ENCODE measurements at places on chromosomes 11 and 22.

GRCh38 chr11:128628686-128629085 lies 41.3 kb upstream of the ETS1 start:
- DNase-seq = no peak

GRCh38 chr11:95296621-95297025 lies 65.6 kb upstream of the SESN3 start:
- no peak for DNase-seq

- no peak for DNase-seq
These were observed 11.8 kb upstream of the MAPK11 start for GRCh38 chr22:50281957-50282356.

DNA sequence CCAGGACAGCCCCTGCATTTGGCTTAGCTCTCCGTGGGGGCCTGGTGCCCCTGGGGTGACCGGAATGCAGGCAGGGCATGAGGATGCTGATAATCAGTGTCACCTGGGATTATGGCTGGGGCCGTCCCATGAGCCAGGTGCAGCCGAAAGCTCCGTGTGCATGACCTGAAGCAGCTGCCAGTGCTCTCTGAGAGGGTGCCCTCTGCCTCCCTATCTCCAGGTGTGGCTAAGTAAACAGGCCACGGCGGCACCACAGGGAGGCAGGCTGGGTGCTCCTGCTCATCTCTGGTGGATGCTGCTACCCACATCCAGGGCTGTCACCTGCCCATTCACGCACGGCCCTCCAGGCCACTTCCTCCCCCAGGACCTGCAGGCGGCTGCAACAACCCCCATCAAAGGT lies 29.8 kb downstream of the DUSP8 start:
- no peak for DNase-seq

DNA sequence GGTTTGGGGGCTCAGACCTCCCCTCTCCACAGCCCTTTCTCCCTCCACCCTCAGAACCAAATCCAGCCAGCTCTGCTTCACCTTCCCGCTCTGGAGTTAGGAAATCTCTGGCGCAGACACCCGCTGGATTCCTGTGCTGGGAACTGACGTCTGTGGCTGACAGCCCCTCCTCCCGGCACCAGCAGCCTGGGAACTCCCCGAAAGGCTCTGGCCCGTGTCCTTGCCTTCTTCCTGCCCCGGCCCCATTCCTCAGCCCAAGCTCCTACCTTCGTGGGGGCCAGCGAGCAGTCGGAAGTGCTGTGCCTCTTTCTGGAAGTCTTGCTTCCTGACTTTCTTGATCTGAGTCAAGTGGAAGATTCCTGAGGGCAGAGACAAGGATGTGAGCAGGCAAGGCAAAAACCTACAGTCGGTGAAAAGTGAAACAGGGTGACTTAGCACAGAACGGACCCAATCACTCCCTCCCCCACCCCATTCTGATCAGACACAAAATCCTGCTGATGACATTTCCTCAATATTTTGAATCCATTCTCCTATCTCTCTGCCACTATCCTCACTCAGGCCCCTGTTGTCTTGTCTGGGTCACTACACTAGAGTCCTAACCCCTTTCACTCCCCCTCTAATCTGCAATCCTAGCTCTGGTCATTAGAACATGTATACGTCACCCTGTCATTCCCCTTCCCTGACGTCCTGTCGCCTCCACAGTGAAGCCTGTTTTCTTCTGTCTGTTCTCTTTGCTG lies 34.1 kb downstream of the CHRDL2 start:
- peak; percentile 45 for DNase-seq

- DNase-seq = no peak
These were observed 16.8 kb downstream of the ADAMTS15 start for GRCh38 chr11:130465263-130465662.

GRCh38 chr22:44524806-44525205 lies 26.8 kb upstream of the RTL6 start:
- DNase-seq = no peak

DNA sequence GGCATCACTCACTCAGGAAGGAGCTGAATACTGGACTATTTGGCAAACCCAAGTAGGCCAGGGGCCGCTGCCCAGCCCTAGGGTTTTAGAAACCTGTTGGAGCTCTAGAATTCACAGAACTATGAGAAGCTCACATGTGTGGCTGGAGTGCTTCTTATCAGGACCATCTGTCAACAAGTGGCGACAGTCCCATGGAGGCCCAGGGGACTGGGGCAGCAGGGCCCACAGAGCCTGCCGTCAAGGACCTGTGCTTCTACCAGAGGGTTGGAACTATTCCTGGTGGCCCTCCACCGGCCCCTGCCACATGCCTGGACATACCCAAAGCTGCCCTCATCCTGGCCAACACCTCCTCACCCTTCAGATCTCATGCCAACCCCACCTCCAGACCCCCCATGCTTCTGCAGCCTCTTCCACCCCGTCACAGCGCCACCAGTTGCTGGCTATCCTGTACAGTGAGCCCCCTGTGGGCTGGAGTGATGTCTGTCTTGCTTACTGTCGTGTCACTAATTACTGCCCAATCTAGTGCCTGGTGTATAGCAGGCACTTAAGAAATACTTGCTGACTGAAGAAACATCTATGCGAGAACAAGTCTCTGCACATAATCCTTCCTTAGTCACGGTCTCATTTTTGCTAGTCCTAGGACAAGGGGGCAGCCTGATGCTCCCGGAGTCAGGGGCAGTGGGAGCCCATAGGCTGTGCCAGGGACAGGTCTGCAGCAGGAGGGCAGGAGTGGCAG lies 27.2 kb upstream of the RASL10A start:
- no peak for DNase-seq

- no peak for DNase-seq
These were observed 5.5 kb downstream of the APOL2 start for GRCh38 chr22:36233796-36234195.

DNA sequence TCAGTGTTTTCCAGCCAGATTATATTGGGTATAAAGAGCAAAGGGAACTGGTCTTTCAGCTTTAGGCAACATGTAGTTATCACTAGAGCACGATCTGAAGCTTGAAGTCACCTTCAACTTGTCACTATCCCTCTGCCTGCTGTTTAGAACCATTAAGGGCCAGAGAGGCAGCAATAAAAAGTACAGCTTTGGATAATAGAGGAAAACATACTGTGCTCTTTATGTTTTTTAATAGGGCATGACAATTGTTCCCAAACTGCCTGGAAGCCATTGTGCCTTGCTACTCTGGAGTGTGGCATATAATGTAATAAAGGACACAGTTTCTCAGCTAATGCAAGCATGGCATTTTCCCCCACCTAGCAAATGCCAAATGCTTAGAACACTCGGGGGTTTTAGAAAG lies 1912.0 kb upstream of the RAG2 start:
- DNase-seq = no peak

DNA sequence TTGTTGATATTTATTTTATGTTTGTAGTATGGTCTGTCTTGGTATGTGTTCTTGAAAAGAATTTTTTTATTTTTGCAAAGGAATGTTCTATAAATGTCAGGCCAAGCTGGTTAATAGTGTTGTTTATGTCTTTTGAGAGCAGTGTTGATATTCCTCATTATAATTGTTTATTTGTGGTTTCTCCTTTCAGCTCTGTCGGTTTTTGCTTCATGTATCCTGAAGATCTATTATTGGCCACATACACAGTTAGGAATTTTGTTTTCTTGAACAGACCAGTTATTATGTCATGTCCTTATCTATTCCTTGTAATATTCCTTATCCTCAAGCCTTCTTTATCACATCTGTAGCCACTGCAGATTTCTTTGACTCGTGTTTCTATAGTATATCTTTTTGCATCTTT lies 56.5 kb downstream of the PDHX start:
- no peak for DNase-seq

- no peak for DNase-seq
These were observed 3.7 kb upstream of the PLAAT4 start for GRCh38 chr11:63532799-63533475.

- DNase-seq = no peak
These were observed 6.1 kb downstream of the UQCR10 start for GRCh38 chr22:29773233-29773632.

- peak; percentile 63 for DNase-seq
These were observed 78.0 kb upstream of the PPARA start for GRCh38 chr22:46072110-46072881.

GRCh38 chr11:83697518-83697917 lies 411.4 kb upstream of the CCDC90B start:
- no peak for DNase-seq

GRCh38 chr22:39173787-39174497 lies 21.5 kb upstream of the CBX7 start:
- DNase-seq = no peak

DNA sequence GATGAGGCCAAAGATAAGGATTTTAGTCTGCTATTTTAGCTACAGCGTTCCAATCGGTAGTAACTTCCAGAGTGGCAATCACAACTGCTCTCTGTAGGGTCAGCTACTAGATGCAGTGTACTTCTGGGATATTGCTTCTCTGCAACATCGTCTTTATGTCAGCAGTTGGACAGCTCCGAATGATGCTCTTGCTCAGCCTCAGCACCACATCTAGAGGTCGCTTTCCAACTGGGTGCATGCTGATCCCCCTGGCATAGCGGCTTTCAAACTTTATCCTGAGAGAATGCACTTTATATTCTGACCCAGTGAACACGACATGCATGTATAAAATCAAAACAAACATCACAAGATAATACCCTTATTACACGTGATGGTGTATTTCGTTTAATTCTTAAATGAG lies 219.6 kb downstream of the C11orf87 start:
- peak; percentile 53 for DNase-seq

DNA sequence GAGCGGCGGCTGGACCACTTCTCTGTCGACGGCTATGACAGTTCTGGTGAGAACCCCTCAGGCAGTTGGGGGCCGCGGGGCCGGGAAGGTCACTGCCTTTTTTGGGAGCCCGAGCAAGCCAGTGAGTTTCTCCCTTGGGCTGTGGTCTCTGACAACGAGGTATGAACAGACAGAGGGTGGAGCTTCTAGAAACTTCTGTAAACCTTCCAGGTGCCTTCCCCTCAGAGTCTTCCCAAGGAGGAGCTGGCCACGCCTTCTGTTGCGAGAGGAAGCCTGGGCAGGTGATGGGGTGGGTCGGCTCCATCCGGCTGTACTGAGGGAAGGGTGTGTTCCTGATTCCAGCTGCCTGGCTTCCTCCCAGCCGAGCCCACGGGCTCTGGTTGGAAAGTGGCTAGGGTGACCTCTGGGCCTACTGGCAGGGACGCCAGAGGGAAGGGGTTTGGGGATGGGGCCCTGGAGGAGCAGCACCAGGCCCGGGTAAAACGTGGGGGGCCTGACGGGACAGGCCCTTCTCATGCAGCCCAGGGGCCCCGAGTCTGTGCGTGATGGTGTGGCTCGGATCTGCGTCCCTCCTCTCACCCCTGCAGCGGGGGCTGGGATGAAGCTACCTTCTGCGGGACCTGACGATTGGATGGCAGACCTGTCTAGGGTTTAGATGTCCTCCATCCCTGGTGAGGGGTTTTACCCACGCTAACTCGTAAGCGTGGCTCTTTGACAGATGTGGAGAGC lies 110.8 kb downstream of the KCNQ1OT1 start:
- no peak for DNase-seq

- DNase-seq = no peak
These were observed 160.7 kb upstream of the SEZ6L start for GRCh38 chr22:26008587-26008986.

DNA sequence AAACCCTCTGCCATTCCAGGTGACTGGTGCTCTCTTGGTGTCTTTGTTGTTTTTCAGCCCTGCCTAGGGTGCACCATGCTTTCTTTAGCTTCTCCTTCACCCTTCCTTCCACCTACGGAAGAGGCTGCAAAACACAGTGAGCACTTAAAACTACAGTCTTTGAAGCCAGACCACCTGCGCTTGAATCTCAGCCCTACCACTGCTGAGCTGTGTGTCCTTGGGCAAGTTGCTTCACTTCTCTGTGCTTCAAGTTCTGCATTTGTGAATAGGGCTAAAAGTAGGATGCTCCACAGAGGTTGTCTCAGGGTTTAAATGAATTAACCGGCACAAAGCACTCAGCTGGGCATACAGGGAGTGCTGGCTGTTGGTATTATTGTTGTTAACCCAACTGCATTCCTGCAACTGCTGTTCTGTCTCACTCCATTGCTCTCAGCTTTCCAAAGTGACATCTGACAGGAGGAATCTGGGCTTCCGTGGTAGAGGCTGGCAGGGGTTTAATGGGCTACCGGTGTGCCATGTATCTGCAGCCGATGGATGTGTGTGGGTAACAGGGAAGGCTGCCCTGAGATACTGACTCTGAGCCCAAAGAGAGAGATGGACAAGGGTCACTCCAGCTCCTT lies 139.3 kb downstream of the FBXO7 start:
- DNase-seq = no peak

DNA sequence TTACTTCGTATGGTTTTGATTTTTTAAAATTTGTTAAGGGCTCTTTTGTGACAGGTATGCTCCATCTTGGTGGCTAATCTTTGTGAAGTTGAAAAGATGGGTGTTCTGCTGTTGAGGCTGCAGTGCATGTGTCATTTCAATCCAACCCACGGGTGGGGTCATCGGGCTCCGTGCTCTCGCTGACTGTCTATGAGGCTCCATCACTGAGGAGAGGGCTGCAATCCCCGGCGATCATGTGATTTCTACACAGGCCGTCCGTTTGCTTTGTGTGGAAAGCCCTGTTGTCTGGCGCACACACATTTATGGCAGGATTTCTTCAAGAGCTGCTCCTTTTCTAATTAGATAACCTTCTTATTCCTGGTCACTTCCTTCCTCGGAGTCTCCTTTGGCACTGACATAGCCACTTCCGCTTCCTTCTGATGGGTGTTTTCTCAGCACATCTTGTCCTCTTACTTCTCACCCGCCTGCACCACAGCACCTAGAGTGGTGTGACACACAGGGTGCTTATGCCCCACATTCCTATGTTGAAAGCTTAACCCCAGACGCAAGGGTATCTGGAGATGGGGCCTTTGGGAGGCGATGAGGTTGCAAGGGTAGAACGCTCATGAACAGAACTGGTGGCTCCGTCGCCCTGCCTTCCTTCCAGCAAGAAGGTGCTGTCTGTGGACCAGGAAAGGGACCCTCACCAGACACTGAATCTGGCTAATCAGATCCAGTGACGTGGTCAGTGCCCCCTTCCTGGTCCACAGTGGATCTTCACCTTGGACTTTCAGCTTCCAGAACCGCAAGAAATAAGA lies 9.4 kb downstream of the MOB2 start:
- no peak for DNase-seq

DNA sequence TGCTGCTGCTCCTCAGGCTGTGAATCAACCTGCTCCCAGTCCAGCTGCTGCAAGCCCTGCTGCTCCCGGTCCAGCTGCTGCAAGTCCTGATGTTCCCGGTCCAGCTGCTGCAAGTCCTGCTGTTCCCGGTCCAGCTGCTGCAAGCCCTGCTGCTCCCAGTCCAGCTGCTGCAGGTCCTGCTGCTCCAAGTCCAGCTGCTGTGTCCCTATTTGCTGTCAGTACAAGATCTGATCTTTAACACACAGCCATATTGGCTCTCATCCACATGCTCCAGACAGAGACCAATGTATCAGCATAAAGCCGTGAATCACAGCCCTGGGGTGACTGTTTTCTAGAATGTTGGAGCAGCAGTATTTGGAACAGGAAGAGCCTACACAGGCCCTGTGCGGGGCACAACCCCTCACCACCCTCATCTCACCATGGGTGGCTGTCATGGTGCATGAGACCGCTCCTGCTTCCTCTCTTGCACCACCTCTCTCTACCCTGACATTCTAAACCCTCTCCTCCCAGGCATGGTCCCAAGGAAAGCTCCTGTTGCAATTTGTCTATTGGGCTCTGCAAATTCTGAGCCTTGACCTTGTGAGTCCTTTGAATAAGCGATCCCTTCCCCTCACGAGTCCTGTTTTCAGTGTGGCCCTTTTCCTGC lies 3.5 kb downstream of the KRTAP5-10 start:
- no peak for DNase-seq

- no peak for DNase-seq
These were observed 1022.8 kb downstream of the BRD1 start for GRCh38 chr22:48804811-48805301.

Measured in WTC11 (cell line).